Stimulated activated CD8-positive, alpha-beta memory T cell treated with anti-CD3 and anti-CD28 coated beads, Interleukin-2, amount 100 ng/mL, for 1 hour (primary cell): ENCODE measurements at places on chromosomes 6 and 20.

DNA sequence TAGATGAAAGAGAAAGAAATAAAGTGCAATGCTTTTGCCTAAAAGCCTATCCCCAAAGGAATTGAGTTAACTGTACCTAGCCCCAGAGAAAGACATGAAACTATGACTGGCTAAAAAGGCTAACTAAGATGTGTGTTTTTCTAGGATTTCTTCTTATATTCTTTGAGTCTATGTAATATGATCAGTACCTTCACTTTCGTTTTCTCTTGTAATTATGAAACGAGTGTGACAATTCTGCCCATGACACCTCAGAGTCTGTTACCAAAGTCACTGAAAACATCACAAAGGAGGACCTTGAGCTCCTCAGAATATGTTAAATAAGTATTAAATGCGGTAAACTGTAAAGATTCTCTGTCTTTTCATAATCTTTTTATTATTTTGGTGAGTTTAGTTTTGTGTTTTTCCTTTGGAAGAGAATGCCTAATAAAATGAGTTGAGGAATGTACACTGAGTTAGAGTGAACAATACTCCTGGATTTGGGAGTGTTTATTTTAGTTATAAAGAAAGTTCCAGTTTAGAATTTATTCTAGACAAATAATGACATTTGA, 141.3 kb downstream of the FUT9 start:
- no peak for DNase-seq

GRCh38 chr20:4454111-4454510, 267.6 kb upstream of the PRND start:
- DNase-seq, result no peak

- no peak for DNase-seq
Measured at GRCh38 chr6:125031385-125031784, 69.1 kb downstream of the RNF217 start.

- DNase-seq, result no peak
Measured at GRCh38 chr6:35228481-35228880, 14.7 kb downstream of the SCUBE3 start.

- no peak for DNase-seq
Measured at GRCh38 chr6:12608016-12608860, 108.3 kb upstream of the PHACTR1 start.

GRCh38 chr20:59144179-59144830, 19.3 kb upstream of the ZNF831 start:
- DNase-seq, result peak; percentile 28

DNA sequence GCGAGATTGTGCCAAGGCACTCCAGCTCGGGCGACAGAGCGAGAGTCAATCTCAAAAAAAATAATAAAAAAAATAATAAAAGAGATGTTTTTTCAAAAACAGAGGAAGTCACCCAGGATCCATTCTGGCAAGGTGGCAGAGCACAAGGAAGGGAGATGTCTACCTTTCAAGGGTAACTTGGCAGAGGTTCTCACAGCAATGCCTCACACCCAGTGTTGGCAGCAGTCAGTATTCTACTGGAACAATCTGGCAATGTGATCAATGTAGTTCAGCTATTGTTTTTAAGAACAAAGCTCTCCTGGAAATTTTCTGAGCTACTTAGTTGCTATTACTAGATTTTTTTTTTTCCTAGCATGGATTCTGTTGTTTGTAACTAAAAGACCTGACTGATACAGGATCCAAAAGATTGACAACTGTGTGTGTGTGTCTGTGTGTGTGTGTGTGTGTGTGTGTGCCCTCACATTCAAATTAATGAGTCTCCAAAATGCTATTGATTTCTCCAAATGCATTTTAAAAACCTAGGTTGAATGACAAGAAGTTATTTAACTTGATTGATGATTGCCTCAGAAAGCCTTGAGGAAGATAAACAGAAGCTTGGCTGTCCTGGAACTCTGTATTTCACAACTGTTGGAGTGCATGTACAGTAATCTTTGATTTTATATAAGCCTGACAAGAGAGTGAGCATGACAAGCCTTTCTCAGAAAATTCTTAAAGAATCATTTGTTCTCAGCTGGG, 114.1 kb upstream of the RREB1 start:
- DNase-seq, result no peak
